Cerebellum (tissue), 4 donors: ENCODE measurements at places on chromosomes 16 and 17.

DNA sequence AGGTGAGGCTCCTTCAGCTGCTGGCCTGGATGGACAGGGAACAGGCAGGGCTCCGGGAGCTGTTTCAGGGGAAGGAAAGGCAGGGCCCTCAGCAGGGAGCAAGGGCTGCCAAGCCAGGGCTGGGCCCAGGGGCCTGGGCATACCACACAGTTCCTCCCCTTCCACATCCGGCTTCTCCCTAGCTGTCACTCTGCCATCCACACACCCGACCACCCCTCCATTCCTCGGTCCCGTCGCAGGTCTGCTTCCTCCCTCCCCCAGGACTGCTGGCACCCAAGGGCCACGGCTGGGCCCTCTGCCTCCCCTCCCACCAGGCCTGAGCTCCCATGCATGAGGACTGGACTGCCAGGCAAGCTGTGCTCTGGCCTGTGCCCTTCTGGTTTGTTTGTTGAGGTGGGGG lies 24.0 kb downstream of the CDIP1 start:
- DNase-seq, result no peak

GRCh38 chr17:75943491-75943890 lies 2.6 kb upstream of the FBF1 start:
- DNase-seq, result no peak

DNA sequence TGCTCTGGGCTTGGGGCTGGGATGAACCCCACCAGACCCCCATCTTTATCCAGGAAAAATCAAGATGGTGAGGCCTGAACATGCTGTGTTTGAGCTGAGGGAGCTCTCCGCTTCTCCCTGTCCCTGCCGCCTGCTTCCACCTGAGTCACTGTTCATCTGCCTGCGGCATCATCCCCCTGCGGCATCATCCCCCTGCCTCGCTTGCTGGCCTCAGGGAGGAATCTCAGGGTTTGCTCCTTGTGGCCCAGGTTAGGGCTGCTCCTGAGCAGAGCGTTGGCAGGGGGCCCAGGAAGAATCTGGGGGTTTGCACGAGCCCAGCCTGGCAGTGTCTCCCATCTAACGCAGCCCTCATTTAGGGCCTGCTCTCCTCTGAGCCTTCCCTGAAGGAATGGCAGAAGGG lies 11.4 kb upstream of the RAP1GAP2 start:
- no peak for DNase-seq

GRCh38 chr16:56841233-56841632 lies 23.8 kb upstream of the SLC12A3 start:
- DNase-seq, result no peak

GRCh38 chr16:53840456-53840855 lies 136.5 kb downstream of the FTO start:
- DNase-seq, result no peak

GRCh38 chr17:78418326-78419026 lies 40.0 kb downstream of the PGS1 start:
- no peak for DNase-seq

- no peak for DNase-seq
These were observed 70.3 kb downstream of the SEC14L1 start for GRCh38 chr17:77210946-77211541.

DNA sequence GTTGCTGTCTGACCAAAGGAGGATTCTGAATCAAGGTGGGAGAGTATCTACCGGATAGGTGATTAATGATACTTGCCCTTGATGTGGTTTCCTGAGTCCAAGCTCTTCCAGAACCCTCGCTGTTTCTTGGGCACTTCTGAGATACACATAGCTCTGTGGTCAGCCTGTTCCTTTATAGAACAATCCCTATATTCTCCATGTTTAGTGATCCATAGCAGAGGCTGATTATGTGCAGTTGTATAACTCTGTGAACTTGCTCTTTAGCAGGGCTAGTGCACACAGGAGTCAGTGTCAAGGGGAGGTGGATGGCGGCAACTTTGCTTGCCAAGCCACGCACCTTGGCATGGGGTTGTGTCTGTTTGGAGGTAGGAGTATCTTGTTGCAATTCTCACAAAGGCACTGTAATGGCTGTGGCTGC lies 36.1 kb downstream of the ARL4D start:
- DNase-seq, result no peak

DNA sequence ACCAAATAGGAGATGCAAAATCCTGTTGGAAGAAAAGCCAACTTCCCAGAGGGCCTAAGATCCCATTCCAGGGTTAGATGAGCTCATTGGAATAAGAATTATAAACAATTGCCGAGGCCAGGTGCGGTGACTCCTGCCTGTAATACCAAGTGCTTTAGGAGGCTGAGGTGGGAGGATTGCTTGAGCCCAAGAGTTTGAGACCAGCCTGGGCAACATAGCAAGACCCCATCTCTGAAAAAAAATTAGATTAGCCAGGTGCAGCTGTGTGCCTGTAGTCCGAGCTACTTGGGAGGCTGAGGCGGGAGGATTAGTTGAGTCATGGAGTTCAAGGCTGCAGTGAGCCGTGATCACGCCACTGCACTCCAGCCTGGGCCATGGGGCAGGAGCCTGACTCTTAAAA lies 17.8 kb upstream of the SDR42E2 start:
- no peak for DNase-seq

GRCh38 chr17:18967916-18968315 lies 16.0 kb downstream of the SLC5A10 start:
- DNase-seq, result no peak

DNA sequence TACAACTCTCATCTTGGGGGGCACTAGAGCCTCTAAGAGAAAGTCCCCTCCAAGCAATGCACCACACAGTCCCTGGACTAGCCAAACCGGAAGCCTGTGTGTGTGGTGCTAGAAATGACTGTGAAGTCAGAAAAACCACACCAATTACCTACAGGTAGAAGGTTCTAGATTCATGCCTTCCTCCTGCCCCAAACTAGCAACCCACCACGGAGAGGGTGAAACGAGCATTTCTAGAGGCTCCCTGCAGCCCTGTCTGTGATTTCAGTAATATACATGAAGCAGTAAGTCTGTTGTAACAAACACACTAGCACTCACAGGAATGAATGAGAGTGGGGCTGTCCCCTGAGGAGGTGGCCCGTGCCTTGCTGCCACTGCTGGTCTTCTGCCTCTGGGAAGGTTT lies 13.6 kb downstream of the ZFHX3 start:
- no peak for DNase-seq

GRCh38 chr16:81902025-81902424 lies 109.2 kb downstream of the SDR42E1 start:
- DNase-seq, result no peak

GRCh38 chr16:85312642-85313525 lies 200.6 kb upstream of the CIBAR2 start:
- no peak for DNase-seq

- DNase-seq, result no peak
These were observed 28.6 kb upstream of the PAFAH1B1 start for GRCh38 chr17:2564877-2565276.

DNA sequence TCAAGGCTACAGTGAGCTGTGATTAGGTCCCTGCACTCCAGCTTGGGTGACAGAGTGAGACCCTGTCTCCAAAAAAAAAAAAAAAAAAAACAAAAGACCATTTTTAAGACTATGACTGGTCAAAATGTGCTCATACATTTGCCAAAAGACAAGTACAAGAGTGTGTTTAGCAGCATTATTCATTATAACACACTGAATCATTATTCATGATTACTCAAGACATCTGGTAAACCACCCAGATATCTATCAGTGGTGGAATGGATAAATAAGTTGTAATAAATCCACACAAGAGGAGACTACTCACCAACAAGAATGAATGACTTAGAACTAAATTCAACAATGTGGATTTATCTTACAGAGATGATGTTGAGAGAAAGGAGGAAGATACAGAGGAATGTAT lies 716.3 kb downstream of the MAF start:
- no peak for DNase-seq
